Panc1 (cell line): ENCODE measurements at places on chromosomes 16 and 17. TPM values are rescaled to one million over a fixed set of nuclear protein-coding genes. Genes with fewer than 3 reads are reported as not detected.

TP53TG3C gene
- total RNA-seq = not detected

GCGR gene
- total RNA-seq = 1.6 TPM

HBQ1 gene
- 10.4 TPM for total RNA-seq

CD300A gene
- total RNA-seq = 0.21 TPM

NTN1 gene
- 14.5 TPM for total RNA-seq

TMEM114 gene
- total RNA-seq = not detected

TBX6 gene
- total RNA-seq = 0.46 TPM

MAP2K4 gene
- total RNA-seq = 16.8 TPM

DNA sequence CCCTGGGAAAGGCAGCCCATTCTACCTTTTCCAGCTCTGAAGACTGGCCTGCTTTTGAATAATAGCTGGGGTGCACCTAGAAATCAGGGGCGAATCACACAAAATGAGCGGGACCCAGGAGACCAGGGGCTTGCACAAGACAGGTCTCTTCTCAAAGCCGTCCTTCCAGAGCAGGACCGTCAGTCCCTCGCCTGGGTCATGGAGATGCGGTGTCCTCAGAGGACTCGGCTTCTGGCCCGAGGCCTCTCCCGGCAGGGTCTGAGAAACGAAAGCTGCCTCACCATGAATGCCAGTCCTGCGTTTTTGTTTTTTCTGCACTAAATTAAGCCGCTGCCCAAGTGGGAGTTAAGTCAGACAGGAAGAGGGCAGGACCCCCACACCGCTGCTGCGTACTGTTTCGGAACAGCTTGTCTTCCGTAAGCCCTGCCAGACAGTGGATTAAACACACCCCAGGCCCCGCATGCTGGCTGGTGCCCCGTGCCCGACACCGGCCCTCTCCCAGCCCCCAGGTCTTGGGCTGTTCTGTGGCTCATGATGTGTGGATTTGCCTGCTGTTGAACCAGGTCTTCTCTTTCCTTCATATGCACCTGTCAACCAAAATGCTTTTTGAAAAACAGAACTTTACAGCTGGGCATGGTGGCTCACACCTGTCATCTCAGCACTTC, 142.1 kb upstream of the RPH3AL start:
- H3K27ac ChIP-seq = no peak overlapping the region
- no peak overlapping the region for H3K4me3 ChIP-seq
- H3K4me1 ChIP-seq = no peaks in the 10 kb centered on the region
- no peak for DNase-seq

DNA sequence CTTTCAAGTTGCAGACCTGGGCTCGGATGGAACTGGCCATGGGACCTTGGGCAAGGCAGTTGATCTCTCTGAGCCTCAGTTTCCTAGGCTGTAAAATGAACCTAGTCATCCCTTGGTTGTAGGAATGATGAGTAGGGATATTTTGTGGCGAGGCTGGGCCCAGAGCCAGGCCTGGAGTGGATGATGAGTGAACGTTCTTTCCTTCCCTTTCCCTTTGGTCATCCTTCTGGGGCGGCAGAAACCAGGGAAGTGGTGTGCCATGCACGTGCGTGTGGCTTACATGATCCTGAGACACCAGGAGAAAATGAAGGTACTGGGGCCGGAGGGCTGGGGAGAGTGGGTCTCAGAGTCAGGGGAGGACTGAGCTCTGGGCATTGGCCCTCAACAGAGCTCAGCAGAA, 8.4 kb downstream of the FBRS start:
- no peak overlapping the region for H3K27ac ChIP-seq
- H3K4me1 ChIP-seq = peaks cover 6% of the 10 kb centered on the region
- DNase-seq = no peak
- H3K4me3 ChIP-seq = no peak overlapping the region

GRCh38 chr16:88785106-88785924, at the start of gene PIEZO1:
TSS of gene PIEZO1 (minus strand) at chr16:88785220. CDS start at chr16:88784964, 256 bp downstream.
- H3K4me1 ChIP-seq = peaks cover 22% of the 10 kb centered on the region
- H3K27me3 ChIP-seq = no peaks in the 10 kb centered on the region
- no peaks in the 10 kb centered on the region; the same call in 1 of the 2 replicates for H3K36me3 ChIP-seq
- DNase-seq = no peak
- H3K27ac ChIP-seq = peak within 1 kb of the TSS; percentile 85

GRCh38 chr17:76683921-76684745, 26.6 kb downstream of the MXRA7 start:
- DNase-seq = no peak
- H3K4me1 ChIP-seq = peaks cover 19% of the 10 kb centered on the region
- H3K4me3 ChIP-seq = no peak overlapping the region
- H3K27ac ChIP-seq = no peak overlapping the region
- H3K36me3 ChIP-seq = no peaks in the 10 kb centered on the region

- no peaks in the 10 kb centered on the region for H3K4me1 ChIP-seq
- H3K4me3 ChIP-seq = no peak overlapping the region
- H3K36me3 ChIP-seq = no peaks in the 10 kb centered on the region
- H3K27ac ChIP-seq = no peak overlapping the region
- no peaks in the 10 kb centered on the region; the same call in 1 of the 2 replicates for H3K27me3 ChIP-seq
Measured at GRCh38 chr17:19454074-19454473, 43.0 kb downstream of the RNF112 start.
